LNCaP clone FGC (cell line): ENCODE measurements at places on chromosomes 11 and 22.

DNA sequence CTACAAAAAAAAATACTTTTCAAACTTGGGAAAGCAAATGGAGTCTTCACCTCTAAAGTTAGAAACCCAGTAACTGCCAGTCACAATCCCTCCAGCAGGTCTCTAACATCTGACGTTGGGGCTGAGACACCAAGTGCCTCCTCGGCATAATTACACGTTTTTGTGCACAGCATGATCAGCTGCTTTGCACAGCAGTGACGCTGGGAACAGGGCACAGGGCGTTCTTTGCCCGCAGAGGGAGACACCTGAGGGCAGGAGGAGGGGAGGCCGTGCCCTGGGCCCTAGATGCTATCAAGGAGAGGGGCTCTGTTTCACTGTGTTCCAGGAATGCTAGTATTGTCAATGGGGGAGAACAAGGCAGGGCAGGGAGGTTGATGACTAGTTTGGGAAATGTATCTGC, 120.1 kb downstream of the PARVA start:
- no peak for DNase-seq

- DNase-seq, result no peak
Measured at GRCh38 chr11:6625156-6625831, 6.1 kb upstream of the TPP1 start.

DNA sequence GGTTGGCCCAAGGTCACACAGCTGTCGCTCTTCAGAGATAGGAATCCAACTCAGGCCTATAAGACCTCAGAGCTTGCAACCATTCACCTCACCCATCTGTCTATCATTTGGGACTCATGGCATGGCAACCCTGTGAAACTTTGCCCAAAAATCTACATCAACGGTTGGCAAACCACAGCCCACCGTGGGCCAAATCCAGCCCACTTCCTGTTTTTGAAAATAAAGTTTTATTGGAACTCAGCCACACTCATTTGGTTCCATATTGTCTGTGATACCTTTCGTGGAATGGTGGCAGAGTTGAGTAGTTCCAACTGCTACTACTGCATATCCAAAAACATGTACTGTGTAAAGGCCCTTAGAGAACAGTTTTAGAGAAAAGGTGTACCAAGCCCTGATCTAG, 307.8 kb downstream of the MN1 start:
- DNase-seq, result no peak

GRCh38 chr22:30005213-30005857, 74.9 kb upstream of the HORMAD2 start:
- no peak for DNase-seq

- no peak for DNase-seq
Measured at GRCh38 chr11:119193626-119194025, 8.4 kb downstream of the NHERF4 start.

DNA sequence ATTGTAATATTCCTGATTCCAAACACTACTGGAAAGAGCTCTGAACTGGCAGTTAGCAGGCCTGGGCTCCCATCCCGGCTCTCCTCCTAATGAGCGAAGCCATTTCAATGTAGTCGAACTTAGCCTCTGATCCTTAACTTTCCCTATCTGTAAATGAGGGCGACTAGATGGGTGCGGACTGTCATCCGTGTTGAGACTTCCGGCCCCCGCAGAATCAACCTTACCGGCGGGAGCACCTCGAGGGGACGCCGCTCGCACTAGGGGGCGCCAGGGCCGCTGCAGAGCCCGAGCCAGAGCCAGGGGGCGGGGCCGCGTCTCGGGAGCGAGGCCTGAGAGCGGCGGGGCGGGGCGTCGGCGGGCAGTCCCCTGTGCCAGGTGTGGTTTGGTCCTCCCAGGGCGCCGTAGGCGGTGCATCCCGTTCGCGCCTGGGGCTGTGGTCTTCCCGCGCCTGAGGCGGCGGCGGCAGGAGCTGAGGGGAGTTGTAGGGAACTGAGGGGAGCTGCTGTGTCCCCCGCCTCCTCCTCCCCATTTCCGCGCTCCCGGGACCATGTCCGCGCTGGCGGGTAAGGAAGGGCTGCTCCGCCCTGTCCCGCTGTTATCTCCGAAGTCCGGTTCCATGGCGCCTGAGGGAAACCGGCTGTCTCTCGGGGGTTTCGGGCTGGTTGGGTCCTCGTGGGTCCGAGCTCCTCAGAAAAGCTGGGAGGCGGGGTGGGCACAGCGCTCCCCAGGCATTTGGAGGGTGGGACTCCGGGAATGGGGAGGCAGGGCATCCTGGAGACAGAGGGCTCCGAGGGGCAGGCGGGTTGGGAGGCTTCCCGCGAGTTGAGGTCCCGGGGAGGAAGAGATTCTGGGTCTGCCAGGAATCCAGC, at the start of gene LIMK2:
TSS of gene LIMK2 (plus strand) at position 437 of the 869 bp plus-strand sequence. CDS start at position 548, 111 bp downstream.
- peak; percentile 31 for DNase-seq

- DNase-seq, result peak; percentile 86
Measured at GRCh38 chr11:64447831-64448598, 89.1 kb downstream of the RPS6KA4 start.

DNA sequence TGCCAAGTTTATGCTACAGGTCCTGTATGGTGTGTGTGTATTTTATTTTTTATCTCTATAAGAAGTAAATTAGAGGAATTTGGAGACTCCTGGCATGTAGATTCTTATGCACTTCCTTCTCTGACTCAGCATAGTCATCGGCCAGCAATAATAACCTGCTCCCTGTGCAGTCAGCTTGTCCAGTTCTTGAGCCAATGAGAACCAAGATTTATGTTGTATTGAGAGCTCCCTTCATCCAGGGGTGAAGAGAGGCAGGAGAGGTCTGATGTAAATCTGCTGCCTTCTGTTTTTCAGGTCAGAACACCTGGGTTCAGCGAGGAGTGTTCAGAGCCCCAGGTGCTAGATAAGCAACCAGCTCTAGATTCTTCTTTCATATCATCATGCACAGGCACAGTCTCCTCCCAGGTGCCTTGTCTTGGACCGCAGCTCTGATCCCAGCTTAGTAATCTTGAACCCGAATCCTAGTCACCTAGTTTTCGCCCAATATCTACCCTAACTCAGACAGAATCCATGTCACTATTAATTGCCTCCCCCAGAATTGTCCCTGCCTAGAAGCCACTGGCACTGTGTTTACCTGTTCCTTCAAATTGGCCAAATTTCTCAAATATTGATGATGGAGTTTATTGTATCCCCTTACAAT, 328.2 kb upstream of the NCAM1 start:
- no peak for DNase-seq

DNA sequence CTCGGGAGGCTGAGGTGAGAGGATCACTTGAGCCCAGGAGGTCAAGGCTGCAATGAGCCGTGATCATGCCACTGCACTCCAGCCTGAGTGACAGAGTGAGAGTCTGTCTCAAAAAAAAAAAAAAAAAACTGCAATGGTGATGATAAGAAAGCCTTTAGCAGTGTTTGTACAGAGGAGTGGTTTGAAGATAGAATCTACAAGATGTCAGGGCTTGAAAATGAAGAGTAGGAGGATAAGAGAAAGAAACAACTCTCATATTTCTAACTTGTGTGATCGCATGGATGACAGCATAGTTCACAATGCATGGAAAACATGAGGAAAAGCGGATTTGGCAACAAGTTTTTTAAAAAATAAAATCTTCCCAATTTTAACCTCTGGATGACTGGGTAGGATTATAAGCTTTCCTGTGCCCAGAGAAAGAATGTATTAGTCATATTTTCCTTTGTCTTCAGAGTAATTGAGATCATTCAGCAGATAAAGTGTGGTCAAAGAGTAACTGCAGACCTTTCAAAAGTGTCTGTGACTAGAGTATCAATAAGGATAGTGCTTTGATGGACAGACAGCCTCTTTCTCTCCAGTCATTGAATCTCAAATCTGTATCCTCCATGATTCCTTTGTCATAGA, 328.1 kb downstream of the CASP12 start:
- DNase-seq, result no peak

DNA sequence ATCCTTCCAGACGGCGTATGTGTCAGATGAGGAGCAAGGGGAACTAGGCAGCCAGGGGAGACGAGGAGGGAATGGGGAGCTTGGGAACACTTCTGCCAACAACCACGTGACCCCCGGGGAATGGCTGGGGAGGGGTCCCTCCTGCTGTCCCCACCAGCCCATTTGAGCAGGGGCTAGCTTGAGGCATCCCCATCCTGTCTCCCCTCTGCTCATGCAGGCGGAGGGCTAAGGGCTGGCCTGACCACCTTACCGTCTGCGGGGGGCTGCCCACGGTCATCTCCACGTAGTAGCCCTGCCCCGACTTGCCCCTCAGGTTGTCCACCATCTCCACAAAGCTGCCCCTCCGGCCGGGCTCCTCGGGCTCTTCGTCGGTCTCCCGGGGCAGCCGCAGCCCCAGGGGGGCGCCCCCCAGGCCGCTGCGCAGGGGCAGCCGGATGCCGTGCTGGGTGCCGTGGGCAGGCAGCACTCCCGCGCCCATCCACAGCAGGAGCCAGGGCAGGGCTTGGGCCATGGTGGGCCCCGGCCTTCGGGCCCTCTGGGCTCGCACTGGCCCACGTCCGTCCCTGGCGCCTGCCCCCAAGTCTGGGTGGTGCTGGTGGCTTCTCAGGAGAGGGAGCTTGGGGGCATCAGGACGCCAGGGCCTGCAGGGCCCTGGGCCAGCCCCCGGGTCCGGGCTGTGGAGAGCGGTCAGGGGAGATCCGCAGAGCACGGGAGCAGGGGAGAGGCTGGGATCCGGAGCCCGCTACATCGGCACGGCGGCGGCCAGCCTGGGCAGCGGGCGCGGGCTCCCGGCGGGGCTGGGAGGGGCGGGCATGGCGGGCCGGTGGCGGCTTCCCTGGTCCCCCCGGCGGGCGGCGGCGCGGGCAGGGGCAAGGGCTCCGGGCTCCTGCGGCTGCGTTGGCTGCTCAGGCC, 515 bp downstream of the BACE1 start:
- no peak for DNase-seq

GRCh38 chr11:10317776-10318526, 13.1 kb downstream of the ADM start:
- DNase-seq, result no peak

GRCh38 chr11:72643547-72643946, 30.7 kb downstream of the PDE2A start:
- no peak for DNase-seq

DNA sequence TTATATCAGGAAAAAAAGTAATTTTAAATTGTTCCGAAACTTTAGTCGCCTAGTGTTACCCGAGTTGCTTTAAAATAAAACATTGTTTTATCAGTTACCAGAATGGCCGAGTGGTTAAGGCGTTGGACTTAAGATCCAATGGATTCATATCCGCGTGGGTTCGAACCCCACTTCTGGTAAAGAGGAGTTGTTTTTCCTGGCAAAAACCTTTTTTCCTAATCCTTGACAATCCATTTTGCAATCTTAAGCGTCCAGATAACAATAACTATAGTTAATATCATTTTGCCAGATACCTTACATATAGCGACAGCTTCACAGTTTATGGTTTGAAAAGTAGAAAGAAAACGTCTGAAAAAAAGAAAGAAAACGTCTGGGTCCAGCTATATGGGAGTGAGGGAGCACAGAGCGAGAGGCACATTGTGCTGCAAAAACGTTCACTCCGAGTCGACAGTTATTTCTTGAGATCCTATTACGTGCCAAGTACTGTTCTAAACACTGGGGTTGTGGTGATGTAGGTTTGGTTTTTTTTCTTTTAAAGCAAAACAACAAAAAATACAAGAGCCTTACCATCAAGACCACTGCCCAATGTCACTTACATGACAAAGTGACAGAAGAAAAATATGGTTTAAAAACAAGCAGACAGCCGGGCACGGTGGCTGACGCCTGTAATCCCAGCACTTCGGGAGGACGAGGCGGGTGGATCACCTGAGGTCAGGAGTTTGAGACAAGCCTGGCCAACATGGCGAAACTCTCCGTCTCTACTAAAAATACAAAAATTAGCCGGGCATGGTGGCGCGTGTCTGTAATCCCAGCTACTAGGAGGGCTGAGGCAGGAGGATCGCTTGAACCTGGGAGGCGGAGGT, 40.6 kb downstream of the OR4D9 start:
- DNase-seq, result no peak

- no peak for DNase-seq
Measured at GRCh38 chr11:78784321-78785061, 209.8 kb upstream of the NARS2 start.

DNA sequence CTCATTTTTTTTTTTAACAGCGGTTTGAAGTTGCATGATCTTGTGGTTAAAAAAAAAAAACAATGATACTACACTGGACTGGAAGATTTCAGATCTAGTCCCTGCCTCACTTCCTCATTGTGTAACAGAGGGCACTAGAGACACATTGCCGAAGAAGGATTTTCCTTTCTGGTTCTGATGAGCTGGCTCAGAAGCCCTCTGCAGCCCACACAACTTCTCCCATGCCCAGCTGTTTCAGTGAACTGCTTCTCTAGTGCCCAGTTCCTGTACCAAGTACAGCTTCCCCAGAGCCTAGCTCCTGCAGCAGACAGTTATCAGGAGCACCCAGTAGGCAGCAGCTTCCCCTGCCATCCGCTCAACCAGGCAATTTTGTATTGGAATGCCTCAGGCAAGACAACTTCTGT, 29.5 kb upstream of the ANO5 start:
- no peak for DNase-seq

DNA sequence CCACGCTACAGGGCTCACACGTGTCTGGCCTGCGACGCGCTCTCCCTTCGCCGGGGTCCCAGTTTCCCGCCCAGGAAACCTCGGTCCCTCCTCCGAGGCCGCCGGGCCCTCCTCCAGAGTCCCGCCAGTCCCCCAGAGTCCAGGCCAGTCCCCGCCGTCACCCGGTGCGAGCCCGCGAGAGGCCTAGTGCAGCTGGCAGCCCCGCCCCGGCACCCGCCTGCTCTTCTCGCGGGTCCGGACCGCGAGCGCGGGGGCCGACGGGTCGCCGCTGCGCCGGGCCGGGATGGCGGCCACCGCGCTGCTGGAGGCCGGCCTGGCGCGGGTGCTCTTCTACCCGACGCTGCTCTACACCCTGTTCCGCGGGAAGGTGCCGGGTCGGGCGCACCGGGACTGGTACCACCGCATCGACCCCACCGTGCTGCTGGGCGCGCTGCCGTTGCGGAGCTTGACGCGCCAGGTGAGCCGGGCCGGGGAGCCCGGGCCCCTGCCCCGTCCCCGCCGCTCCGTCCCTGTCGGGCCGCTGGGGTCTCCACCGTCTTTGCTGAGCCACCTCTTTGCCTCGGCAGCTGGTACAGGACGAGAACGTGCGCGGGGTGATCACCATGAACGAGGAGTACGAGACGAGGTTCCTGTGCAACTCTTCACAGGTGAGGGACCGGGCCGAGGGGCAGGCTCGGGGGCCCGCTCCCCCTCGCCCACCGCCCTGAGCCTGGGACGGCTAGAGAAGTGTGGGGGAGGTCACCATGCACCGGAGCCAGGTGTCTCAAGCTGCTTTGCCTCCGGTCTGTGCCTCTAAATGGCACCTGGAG, at the start of gene PTPMT1:
TSS of gene PTPMT1 (plus strand) at position 260 of the 809 bp plus-strand sequence. CDS start at position 284, 24 bp downstream.
- peak; percentile 17 for DNase-seq
